ENCODE measurements at places on chromosomes 4 and X.

GRCh38 chr4:38387348-38387747, 276.7 kb upstream of the KLF3 start:
- DNase-seq: no peak

DNA sequence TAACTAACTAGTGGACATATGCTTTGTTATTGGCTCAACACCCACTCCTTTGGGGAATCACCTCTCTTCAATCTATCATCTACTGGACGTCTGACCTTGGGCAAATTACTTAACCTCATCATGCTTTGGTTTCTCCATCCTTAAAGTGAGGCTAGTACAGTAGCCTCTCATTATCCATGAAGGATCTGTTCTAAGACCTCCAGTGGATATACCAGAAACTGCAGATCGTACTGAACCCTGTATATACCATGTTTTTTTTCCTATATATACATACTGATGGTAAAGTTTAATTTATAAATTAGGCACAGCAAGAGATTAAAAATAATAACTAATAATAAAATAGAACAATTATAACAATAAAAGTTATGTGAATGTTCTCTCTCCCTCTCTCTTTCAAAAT, 56.2 kb downstream of the HMGB3 start:
- DNase-seq: no peak

DNA sequence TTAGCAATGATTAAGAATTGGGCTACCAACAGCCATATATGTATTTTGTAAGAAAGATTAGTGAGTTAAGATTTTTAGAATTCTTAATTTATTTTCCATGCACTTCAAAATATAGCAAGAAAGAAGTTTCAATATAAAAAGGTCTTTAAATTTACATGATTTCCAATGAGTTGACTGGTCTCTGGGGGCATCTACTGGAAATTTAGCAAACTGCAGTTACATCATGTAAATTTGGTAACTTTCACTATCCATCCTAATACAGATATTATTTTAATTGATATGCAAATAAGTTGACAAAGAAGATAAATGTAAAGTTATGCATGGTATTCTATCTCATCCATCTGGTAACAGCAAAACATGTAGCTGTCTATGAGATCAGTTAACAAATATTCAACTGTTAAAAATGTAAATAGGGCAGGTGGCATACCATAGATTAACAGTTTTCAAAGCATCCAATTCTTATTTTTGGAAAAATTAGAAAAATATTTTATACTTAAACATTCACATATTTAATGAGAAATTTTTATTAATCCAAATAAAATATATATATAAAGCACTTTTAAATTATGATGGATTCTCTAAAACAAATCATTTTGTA, 29.1 kb downstream of the TTC29 start:
- no peak for DNase-seq

GRCh38 chr4:89420507-89420906, 112.9 kb upstream of the GPRIN3 start:
- no peak for DNase-seq

- no peak for DNase-seq
Measured at GRCh38 chr4:7024336-7024890, 18.8 kb upstream of the TADA2B start.

DNA sequence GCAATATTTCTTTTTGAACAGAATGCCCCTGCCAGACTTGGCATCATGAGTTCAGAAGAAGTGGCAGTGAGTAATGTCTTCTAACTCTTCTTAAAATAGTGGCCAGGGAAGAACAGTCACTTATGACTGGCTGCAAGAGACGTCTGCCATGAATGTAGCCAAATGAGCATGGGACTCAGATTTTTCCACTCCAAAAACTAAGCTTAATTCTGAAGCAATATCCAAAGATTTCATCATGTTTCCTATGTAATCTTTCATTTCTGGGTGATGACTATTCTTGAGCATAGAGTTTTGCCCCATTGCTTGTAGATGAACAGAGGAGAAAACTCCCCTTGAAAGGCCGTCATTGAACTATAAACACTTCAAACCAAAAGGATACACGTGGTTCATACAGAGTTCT, 11.8 kb downstream of the AMBN start:
- no peak for DNase-seq

GRCh38 chr4:111213531-111213930, 590.7 kb upstream of the PITX2 start:
- no peak for DNase-seq

DNA sequence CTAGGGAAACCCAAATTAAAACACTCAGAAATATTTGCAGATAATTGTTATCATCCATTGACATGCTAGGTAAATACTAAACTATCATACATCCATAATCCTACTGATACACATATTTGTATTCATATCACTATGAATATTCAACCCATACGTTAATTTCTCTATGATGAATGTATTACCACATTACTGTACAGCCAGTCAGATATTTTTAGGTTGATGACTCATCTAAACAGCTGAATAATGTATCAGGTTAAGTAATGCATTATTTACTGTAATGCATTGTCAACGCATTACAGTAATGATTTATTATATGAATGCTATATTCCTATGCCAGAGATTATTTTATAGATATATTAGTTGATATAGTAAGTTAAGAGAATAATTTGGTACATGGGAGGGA, 37.1 kb downstream of the VEGFC start:
- no peak for DNase-seq

DNA sequence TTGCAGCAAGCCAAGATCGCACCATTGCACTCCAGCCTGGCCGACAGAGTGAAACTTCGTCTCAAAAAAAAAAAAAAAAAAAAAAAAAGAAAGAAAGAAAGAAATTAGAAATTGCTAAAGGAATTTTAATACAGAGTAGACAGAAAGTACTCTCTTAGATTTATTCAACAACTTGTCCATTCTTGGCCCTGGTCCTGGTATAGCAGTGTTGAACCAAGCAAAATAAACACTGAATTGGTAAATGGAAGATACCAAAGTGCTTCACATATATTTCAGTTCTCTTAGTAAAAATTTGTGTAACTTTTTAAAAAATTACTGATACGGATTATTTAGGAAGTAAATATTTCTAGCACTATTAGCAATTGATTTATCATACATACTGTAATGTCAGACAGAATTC, 165.9 kb upstream of the TLL1 start:
- no peak for DNase-seq

DNA sequence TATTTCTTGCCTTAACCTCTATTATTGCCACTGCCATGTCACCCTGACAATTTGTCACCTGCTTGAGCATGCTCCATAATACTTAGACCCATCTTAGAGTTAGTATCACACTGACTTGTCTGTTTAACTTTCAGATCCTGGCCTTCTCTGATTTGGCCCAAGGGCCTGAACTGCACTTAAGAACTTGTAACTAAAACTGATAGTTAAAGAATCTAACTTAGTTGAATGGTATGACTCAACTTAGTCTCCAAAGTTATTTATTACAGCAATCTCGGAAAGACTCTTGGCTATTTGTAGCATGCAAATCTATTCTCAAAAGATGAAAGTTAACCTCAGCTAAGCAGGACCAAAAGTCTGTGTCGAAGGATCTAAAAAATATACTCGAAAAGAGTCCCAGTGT, 72.3 kb downstream of the IGSF1 start:
- DNase-seq: no peak

DNA sequence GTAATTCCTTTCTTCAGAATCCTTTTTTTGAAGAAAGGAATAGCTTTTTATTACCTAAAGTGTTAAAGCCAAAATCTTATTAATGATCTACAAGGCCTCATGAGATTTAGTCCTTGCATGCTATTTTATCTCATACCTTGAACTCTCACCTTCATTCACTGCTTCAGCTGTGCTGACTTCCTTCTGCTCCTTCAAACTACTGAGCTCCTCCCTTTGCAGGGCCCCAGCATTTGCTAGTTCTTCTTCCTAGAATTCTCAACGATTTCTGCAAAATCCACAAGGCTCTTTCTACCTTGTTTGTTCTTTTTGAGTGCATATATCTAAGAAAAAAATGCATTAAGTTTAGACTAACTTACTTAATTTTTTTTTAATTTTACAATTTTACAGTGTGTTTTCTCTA, 619.5 kb downstream of the EPHA5 start:
- no peak for DNase-seq

DNA sequence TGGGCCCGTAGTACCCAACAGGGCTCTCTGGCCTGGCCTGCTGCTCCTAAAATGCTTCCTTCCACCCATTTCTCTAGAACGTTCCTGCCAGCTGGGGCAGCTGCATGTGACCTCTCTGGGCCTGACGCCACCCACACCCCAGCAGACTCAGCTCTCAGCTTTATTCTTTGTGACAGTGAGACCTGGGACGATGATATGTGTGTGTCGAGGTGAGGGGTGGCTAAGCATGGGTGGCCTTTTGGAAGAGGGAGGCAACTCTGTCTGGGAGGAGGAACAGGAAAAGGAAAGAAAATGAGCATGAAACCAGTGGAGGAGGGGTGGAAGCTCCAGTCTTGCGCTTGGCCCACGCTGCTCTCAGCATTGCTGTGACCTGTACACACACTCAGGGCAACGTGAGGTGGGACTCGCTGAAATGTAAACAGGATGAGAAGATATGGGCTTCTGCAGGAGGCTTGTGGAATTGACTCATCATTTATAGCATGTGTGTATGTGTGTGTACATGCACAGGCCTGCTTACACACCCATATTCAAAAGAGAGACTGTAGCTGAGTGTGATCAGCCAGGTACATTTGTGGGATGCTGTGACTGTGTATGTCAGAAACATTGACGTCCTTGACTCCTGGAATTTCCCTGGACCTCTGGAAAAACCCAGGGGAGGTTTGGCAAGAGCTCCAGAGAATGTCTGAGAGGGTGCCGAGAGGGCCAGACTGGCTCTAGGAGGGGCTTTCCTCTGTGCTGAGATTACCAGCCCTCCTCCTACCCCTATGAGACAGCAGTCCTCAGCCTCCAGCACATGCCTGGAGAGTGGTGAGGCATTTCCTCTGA, 137.9 kb downstream of the PJA1 start:
- no peak for DNase-seq

DNA sequence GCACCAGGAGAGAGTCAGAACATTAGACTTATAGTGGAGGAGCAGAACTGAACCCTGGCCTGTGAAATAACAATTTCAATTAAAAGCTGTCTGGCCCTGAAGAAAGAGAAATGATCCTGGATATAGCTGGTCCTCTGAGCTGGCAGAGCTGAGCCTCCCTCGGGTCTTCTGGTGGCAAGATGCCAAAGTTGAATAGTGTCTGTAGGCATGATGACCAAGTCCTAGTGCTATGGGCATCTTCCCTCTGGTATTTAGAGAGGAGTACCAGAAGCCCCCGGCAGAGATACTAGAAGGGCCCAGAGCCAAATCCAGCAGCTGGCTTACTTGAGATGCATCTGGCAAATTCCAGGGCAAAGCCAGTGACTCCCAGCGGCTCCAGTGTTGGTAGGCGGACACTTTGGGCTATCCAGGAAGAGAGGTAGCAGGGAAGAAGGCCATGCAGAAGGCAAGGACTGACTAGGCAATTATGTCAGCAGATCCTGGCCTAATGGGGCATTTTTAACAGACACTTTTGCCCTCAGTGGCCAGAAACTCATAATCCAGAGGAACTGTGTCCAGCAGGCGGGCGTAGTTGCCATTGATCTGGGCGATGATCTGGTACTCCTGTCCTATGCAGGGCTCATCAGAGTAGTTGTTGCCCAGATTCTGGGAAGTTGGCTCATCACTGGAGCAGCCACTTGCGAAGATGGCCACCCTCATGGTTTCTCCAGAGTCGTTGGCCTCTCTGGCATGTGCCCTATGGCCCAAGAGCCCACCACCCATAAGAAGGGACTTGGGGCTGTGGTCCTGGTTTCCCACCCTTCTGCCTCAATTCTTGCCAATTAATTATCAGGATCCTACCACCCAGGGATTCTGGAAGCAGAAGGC, 17.9 kb downstream of the VSIG4 start:
- DNase-seq: no peak

DNA sequence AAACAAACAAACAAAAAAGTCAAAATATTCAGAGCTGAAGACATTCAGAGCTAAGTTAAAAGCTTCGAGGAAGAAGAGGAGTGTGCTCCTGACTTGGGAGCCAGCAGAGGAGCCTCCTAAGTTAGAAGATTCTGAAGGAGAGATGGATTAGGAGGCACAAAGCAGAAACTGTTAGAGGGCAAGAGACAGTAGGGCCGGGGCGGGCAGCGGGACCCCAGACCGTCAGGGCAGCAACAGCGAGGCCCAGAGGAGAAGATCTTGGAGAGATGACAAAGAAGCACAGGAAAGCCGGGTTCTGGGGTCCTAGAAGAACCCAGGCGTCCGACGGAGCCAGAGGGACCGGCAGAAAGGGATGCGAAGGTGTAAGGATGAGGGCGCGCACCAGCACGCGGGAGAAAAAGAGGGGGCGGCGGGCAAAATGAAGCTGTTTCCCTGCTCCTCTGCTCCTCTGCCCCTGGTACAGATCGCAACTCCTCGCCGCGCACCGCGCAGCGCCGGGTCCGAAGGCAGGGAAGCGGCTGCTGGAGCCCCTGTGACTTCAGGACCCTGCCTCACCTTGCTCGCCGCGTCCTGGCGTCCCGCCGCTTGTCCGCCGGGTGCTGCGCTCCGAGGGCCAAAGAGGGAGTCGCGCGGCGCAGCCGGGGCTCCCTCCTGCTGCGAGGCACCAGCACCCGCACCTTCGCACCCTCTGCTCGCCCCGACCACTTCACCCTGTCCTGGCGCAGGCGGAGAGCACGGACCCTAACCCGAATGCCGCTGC, 477 bp downstream of the KLHL13 start:
- DNase-seq: no peak

DNA sequence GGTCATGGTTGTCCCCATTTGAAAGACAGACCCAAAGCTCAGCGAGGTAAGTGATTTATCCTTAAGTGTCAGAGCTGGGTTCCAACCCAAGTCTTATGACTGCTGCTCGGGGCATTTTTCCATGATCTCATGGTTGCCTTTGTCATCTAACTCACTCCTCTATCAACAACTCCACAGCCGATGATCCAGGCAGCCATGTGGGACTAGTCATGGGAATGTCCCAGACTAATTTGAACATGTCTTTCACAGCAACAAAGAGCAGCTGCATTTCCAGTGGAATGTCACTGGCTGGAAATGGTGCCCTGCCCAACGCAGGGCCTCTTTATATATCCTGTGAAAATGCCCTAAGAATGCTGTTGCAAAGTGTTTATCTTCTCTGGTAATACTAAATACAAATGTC, 284.8 kb upstream of the PPARGC1A start:
- no peak for DNase-seq

DNA sequence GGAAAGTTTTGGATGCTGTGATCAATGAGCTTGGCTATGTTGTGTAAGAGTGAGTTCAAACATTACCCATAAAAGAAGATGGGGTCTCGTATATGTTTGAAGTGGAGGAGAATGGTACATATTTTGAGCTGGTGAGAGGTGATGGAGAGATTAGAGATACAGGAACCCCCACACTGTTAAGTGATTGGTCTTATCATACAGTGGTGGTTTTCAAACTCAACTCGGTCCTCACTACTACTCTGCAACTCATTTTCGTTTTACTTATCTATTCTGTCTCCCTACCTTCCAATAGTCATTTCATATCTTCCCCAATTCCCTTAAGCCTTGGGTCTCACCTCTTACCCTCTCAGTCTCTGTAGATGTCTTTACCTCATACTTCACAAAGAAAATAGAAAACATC, 16.4 kb upstream of the TNIP3 start:
- no peak for DNase-seq

Measured in activated CD4-positive, alpha-beta T cell treated with anti-CD3 and anti-CD28 coated beads, Interleukin-2, amount 50 U/mL, for 48 hours (primary cell).